Posterior cingulate gyrus (tissue), 11 donors: ENCODE measurements at places on chromosomes 11 and 22.

DNA sequence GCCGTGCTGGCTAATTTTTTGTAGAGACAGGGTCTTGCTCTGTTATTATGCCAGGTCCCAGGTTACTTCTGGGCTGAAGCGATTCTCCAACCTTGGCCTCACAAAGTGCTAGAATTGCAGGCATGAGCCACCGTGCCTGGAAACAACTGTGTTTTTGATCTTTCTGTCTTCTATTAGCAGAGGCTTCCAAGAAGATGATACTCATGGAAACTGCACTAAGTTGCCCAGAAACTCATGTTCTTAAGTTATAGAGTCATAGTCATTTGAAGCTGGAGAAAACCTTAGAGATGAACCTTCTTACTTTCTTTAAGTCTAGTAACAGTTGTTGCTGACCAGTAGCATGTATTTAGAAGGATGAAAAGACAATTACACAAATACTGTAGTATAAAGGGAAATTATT lies 37.1 kb upstream of the HSPA8 start:
- no peak for DNase-seq

DNA sequence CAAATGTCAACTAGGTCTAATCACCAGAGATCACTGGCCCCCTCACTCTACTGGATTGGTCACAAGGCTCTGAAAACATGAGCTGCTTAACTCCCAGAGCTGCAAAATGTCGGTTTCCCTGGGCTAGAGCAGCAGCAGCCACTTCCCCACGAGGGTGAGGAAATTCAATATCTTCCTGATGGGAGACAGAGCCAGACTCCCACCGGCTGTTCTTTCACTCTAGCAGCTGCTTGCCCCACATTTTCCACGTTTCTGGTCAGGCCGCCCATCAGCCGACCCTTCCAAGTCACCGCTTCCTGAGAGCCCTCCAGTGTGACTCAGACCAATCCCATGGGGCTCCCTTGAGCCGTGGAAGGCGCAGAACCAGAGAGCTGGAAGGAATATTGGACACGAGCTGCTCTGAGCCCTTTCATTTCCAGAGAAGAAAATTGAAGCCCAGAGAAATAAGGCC lies 227.0 kb downstream of the ADAMTS15 start:
- DNase-seq = no peak

DNA sequence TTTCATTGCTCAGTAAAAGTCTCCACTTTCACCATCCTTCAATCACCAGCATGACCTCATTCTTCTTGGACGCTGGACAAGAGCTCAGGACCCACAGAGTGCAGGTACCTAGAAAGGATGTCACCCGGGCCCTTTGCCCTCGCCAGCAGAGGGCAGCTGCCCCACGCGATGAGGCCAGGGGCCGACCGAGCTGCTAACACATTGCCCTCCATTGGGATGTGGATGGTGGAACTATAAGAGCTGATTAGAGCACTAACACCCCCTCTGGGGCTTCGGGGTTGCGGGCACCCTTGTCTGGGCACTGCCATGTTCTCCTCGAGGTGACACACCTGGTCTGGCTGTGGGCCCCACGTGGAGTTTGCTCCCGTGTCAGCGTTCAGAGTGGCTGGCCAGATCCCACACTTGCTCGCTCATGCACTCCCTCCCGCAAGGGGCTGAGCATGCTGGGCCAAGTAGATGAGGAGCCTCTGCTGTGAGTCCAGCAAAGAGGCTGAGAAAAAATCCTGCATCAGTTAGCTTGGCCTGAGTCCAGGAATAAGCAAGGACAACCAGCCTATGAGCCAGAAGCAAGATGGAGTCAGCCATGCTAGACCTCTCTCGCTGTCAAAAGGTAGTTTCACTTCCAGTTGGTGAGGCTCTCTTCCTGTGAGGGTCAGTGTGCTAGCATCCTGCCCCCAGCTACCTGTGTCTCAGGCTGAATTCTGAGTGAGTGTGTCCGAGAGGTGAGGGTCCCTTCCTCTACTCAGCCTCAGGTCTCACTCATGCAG lies 9.8 kb downstream of the KRTAP5-6 start:
- no peak for DNase-seq

DNA sequence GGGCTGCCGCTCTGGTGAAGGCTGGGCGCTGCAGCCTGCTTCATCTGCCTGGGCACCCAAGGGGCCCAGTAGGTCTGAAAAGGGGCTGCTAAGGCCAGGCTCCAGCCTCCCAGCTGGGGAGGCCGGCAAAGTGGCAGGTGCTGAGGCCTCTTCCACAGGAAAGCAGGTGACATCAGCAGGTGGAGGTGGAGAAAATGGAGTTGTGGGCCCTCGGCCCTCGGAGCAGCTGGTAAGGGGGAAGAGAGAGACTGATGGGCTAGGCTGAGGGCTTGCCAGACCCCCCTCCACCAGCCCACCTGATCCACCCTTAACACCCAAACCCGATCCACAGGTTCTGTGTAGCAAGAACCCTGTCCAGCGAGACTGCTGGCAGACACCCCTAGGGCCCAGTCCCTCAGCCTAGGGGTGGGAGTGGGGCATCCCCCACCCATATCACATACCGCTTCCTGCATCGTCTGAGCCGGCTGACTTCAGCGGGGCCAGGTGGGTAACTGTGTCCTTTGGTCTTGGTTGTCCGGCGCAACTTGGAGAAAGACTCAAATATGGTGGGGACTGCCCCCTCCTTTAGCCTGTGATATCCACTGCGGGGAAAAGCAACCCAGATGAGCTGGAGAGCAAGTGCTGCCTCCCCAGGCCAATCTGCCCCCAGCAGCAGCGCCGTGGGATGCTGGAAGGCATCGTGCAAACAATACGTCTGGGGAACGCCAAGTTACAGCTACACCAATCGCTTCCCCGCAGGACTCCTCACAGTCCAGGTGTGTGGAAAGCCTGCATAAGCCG lies 1.5 kb downstream of the THAP7 start:
- no peak for DNase-seq

DNA sequence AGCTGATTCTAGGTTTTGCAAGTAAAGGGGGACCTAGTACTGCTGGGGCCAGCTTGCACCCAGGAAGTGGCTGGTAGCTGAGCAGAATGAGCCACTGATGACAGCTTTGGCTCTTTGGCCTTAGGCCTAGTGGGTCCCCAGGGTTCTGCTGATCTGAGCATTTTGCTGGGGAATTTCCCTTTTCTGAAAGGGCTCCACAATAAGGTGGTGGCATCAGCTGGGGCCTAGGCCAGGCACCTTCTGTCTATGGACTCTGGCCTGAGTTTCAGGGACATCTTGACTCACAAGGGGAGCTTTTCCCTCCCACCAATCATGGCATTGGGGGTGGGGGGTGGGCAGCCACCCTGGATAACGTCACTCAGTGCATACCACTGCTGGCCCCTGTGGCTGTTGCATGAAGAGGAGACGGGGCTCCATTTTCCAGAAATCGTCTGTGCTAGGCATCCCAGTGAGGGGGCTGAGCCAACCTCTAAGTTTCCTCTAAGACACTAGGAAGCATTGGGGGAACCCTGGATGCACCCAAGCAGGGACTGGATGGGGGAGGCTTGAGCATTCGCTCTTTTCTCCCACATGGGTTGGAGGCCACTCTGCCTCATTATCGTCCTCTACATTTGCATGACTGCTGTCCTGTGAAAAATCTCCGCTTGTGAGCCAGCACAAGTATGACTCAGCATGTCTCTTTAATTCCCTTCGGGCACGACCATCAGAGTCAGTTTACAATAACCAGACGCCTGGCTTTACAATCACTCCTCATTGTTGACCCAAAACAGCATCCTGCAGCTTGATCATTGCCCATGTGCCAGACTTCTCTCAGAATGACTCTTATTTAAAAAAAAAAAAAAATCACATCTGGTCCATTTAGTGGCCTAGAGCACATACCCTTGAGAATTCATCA lies 145.0 kb upstream of the THY1 start:
- DNase-seq = no peak

GRCh38 chr11:132803436-132803835 lies 728.9 kb downstream of the OPCML start:
- DNase-seq = no peak

GRCh38 chr11:61077936-61078335 lies 24.4 kb upstream of the CD5 start:
- no peak for DNase-seq
